Activated T-cell treated with anti-CD3 and anti-CD28 coated beads for 24 hours (primary cell): ENCODE measurements at places on chromosomes 3 and 15.

DNA sequence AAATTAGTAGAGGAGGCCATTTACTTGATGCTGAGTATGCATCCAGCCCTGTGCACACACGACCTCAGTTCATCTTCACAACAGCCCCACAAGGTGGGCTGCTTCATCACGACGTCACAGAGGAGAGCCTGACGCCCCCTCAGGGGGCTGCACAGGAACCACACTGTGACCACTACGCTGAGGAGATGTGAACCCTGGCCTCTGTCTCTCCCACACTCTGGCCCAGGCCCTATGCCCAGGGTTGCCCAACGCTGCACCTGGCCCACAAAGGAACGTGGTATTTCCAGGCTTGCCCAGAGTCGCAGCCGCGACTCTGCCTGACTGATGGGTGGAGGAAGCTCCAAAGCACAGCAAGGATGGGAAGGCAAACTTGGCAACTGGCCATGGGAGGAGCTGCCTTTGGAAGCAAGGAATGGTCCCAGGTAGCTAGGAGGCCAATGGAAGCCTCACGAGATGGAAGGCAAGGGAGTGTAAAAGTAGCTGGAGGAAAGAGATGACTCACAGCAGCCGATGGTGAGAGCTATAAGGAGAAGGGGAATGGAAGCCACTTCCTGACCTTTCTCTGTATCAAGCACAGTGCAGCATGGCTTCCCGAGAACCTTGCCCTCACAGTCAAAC, 226.0 kb downstream of the KLF13 start:
- DNase-seq, result no peak

GRCh38 chr3:12239301-12239700, 49.6 kb upstream of the PPARG start:
- no peak for DNase-seq

- DNase-seq, result no peak
Observed at GRCh38 chr15:81046290-81046689, 45.6 kb downstream of the TLNRD1 start.

DNA sequence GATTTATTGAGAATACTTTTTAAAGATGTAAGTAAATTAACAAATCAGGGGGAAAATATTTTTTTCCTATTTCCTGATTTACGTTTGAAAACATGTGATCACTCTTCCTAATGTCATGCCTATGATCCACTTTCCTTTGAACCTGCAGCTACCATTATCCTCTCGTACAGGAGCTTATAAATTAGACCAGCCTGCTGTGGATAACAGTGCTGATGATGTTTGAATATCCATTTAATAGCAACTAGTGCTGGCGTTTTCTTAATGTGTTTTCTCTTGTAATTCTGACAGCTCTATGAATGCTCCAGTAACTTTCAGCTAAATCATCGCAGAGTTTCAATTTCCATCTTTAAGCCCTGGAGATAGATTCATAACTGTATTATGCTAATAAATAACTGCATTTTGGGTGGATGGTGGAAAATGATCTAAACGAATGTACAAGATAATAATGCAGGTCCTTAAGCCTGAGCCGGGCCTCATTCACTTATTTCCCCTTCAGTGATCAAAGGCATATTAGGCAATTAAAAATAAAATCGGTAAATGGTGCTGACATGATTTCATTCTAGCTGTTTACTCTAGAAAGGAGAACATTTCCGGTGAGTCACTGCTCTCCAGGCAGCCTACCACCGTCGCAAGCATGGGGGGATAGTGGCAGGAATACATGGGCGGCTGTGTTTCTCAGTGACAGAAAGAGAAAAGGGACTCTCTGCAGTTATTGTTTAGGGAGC, 58.5 kb upstream of the SLC24A5 start:
- no peak for DNase-seq

GRCh38 chr15:57950381-57950946, 115.0 kb downstream of the ALDH1A2 start:
- no peak for DNase-seq

DNA sequence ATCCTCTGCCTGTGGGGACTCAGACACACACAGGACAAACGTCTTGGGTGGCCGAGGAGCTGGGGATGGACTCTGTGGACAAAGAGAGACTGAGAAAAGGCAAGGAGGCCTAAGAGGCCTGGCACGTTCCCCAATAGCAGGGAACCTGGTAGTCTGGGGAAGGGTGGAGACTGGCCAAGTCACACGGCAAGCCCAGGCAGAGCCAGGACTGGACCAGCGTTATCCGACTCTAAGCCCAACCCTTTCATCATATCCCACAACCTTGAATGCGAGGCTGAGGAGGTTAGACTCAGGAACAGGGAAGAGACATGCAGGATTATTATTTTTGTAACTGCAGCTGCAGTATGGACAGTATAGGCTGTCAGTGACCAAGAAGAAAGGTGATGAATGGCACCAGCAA, 53.4 kb downstream of the SLC6A11 start:
- no peak for DNase-seq

DNA sequence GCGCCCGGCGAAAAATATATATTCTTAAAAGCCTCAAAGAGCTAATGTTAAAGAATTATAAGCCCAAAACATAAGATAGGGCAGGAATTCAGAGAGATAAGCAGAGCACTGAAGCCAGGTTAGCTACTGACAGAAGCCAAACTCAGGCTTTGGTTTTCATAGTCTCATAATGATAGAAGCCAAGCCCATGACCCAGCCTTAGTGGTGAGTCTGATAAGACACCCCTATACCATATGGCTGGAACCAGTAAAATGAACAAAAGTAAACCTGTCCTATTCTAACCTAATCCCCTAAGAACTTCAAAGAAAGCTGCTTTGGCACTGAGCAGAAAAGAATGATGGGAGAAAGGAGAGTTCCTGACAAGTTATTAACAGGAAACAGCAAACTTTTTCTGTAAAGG, 25.9 kb downstream of the MYO9A start:
- no peak for DNase-seq

DNA sequence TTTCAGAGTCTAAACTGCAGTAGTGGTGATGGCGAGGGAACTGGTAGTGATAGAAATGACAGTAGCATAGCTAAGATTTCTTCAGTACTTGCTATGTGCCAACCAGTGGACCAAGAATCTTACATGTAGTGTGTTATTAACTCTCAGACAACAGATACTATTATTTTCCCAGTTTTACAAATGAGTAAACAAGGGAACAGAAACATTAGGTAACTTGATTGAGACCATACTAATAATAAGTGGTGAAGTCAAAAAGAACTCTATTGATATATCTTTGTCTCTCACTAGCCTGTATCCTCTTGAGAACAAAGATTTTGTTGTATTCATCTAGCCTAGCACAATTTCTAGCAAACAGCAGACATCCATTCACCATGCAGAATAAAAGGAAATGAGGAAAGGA, 250.1 kb downstream of the ZBTB20 start:
- DNase-seq, result no peak

DNA sequence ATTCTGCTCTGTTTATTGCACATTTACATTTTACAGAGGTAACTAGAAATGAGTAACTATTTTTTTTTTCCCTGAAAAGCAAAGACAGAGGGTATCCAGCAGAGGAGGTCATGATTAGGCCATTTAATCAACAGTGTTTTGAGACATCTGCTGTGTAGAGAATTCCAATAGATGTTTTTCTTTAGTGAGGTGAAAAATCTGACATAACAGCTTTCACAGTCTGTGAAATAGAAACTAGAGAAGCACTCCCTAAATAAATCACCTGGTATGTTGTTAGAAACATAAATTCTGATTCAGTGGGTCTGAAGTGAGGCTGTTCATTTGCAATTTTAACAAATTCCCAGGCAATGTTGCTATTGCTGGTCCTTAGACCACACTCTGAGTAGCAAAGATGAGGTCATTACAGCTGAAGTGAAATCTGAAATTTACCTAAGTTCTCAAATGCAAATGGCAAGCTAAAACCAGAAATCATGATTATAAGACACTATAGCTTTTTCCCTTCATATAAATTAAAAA, 329.2 kb upstream of the LRRC3B start:
- no peak for DNase-seq

GRCh38 chr3:184636741-184637316, 75.0 kb downstream of the MAGEF1 start:
- DNase-seq, result peak; percentile 33

- DNase-seq, result no peak
Observed at GRCh38 chr3:149596134-149596770, 61.6 kb downstream of the WWTR1 start.

- no peak for DNase-seq
Observed at GRCh38 chr3:72565593-72565992, 282.7 kb downstream of the SHQ1 start.

- no peak for DNase-seq
Observed at GRCh38 chr3:190385731-190386688, 2.0 kb upstream of the CLDN16 start.

GRCh38 chr3:164375995-164376394, 702.3 kb downstream of the SI start:
- DNase-seq, result no peak

- no peak for DNase-seq
Observed at GRCh38 chr15:86055688-86056087, 24.0 kb upstream of the AGBL1 start.

DNA sequence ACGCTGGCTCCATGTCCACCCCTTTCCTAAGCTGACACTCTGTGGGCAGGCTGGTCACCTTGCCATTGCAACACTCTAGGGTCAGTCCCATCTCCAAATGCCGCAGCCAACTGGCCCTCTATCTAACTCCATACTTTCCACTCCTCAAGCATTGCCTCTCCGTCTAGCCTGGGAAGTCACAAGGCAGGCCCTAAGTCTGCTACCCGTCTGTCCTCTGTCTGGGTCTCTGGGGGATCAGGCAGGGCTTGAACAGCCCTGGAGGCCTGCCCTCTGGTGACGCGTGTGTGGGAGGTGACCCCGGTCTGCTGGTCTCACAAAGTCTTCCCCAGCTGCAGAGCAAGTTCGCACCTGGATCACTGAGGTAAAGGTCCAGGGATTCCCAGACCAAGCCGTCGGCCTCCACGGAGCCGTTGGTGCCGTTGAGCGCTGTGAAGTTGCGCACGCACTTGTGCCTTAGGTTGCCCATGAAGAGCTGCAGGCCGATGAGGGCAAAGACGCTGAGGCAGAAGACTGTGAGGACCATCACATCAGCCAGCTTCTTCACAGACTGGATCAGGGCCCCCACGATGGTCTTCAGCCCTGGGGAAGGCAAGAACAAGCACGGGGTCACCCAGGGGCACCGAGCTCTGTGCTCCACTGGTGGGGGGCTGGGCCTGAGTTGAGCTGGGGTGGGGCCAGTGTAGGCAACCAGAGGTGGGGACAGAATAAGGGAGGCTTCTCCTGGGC, 39.9 kb downstream of the SCN5A start:
- DNase-seq, result no peak

- no peak for DNase-seq
Observed at GRCh38 chr15:80480909-80481308, 76.7 kb downstream of the ARNT2 start.

- no peak for DNase-seq
Observed at GRCh38 chr3:68893600-68894239, 38.6 kb downstream of the TAFA4 start.

DNA sequence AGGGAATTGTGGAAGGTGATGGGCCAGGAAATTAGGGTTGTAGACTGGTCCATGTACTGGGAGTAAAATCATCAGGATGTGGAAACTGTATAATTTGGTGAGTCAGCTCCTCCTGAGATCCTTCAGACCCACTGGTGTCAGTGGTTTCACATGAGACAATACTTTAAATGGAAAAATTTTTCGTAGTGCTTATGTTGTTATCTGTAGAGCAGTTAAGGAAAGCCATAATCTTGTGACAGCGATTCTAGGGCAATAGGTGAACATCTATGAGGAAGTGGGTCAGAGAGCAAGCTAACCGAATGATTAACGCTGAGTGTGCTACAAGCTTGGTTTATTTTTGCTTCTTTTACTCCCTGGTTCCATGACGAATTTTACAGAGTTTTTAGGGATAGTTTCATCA, 200.6 kb downstream of the CADM2 start:
- no peak for DNase-seq

DNA sequence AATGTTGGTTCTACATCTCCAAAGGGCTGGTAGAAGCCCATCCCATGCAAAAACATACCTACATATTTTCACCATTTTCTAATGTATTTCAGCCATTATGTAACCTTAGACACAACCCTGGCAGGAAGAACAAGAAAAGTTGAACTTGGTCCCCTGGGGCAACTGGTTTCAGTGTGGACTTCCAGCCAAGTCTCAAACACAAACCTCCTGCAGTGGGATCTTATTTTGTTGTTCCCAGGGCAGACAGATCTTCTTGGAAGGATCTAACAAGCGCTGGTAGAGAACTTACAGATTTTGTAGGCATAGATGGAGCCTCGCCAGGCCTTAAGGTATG, 96.3 kb downstream of the ADAMTS17 start:
- no peak for DNase-seq

GRCh38 chr3:176068750-176069149, 1128.5 kb downstream of the TBL1XR1 start:
- DNase-seq, result no peak

GRCh38 chr15:80984856-80985255, 4.8 kb downstream of the MESD start:
- no peak for DNase-seq

DNA sequence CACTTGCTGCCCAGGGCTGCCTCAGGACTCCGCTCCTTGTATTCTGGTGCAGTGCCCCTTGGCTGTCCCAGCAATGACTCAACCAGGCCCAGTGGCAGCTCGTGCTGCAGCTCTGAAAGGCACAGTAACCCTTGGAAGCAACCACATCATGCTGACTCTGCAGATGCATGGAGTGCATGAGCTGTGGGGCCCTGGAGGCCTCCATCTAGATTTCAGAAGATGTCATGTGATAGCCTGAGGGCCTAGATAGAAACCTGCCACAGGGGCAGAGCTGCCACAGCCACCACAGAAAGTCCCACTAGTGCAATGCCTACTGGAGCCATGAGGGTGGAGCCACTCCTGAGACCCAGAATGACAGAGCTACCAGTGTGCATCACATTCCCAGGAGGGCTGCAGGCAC, 117.1 kb upstream of the SMAD3 start:
- DNase-seq, result no peak

DNA sequence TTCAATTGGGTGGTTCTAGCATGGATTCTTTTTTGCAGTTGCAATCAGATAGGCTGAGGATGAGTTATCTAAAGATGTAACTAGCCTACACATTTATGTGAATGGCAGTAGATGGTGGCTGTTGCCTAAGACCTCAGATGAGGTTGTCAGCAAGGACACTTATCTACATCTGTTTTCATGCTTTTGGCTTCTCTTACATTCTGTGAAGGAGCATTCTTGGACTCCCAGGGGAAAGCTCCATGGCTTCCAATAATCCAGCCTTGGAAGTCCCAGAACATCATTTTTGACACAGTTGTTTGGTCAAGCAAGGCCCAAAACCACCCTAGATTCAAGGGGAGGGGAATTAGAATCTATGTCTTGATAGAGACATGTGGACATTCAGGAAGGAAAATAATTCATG, 332.2 kb upstream of the RBMS3 start:
- no peak for DNase-seq

DNA sequence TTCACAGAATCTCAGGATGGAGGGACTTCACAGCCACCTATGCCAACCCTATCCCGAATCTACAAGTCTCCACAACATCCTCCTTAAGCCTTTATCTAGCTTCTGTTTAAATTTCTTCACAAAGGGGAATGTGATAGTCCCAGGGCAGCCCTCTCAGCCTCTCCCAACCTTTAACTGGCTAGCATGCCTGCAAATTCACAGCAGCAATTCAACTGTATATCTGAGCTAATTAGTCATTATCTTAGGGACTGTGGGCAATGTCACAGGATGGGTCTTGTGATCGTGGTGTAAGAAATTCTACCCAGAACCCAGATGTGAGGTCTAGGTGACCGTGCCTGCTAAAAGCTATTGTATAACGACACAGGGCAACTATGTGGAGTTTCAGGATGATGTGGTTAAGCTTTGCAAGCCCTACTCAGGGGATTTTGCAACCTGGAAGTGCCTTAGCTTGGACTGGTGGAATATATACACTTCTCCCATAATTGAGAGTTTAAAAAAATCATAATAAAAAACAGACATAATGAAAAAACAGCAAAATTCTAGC, 65.5 kb upstream of the FBN1 start:
- no peak for DNase-seq
